Activated naive CD4-positive, alpha-beta T cell (primary cell): ENCODE measurements at places on chromosomes 1 and 21.

DNA sequence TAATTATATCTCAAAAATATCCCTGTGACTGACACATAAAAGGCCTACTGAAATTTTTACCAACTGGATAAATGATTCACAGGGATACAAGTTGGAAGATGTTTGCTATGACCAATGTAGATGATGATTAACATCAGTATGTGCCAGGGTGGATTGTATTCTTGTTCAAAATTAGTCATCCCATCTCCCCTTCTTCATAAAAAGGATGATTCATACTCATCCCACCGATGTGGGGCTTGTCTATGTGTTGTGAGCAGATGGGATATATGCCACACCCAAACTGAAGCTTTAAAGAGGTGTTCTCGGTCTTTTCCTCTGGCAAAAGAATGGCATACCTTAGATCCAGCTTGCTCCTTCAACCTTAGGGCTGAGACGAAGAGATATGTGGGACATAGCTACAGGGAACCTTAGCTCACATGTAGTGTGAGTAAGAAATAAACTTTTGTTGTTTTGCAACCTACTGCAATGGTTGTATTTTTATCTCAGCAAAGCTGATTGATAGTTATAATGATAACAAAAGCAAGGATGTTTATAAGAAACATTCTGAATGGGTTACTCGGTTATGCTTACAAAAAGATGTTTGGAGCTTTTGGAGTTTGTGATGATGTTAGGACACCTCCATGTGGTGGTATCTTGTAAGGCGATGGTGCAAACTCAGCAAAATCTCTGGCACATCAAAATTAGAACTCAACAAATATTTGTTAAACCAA is 29.4 kb downstream of the SPATA17 start:
- DNase-seq, result no peak

DNA sequence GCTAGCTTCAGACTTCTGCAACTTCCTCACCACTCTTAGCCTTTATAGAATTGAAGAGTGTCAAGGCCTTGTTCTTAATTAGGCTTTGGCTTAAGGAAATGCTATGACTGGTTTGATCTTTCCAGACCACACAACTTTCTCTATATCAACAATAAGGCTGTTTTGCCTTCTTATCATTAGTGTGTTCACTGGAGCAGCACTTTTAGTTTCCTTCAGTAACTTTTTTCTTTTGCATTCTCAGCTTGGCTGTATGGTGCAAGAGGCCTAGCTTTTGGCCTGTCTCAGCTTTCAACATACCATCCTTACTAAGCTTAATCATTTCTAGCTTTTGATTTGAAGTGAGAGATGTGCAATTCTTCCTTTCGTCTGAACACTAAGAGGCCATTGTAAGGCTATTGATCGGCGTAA is 8.6 kb downstream of the PRKACB start:
- no peak for DNase-seq

DNA sequence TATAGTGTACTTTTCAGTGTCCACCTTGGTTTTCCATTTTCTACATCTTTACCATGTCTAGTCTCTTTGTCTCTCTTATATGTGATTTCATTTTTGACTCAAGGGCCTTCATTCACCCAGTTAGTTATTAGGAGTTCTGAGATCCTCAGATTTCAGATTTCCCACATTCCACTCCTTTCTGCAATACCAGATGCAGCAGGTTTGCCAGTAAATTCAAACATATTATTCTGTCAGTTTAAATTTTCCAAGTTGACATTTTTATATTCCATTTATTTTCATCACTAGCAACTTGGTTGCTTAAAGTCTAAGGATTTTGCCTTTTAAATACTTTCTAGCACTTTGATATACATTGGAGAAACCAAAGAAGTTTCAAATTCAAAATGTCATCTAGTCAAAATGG is 42.4 kb downstream of the ABL2 start:
- no peak for DNase-seq

- no peak for DNase-seq
Observed at GRCh38 chr1:119276558-119276957, 92.0 kb upstream of the HAO2 start.
